ENCODE measurements at places on chromosomes 2 and 18. TPM values are rescaled to one million over a fixed set of nuclear protein-coding genes. Genes with fewer than 3 reads are reported as not detected.

LRRC30 gene
- total RNA-seq, result not detected

KIF5C gene
- 0.34 TPM for total RNA-seq

TEX44 gene
- total RNA-seq, result not detected

CAPN14 gene
- total RNA-seq, result 0.05 TPM

GPBAR1 gene
- total RNA-seq, result not detected

CD302 gene
- 13.4 TPM for total RNA-seq
